Thymus (tissue), 14 donors: ENCODE measurements at places on chromosomes 7 and 10.

DNA sequence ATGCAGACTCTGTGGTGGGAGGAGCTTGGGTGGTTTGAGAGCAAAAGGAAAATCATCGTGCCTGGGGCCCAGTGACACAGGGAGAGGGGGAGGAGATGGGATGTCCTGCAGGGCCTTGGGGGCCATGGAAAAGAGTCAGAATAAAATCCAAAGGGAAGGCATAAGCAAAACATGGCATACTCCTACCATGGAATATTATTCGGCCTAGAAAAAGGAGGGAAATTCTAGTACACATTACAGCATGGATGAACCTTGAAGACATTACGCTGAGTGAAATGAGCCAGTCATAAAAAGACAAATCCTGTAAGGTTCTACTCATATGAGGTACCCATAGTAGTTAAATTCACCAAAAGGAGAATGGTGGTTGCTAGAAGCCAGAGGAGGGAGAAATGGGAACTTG, 38.7 kb downstream of the STRA8 start:
- DNase-seq = no peak

GRCh38 chr10:15255961-15256360, 87.5 kb upstream of the NMT2 start:
- DNase-seq = no peak

DNA sequence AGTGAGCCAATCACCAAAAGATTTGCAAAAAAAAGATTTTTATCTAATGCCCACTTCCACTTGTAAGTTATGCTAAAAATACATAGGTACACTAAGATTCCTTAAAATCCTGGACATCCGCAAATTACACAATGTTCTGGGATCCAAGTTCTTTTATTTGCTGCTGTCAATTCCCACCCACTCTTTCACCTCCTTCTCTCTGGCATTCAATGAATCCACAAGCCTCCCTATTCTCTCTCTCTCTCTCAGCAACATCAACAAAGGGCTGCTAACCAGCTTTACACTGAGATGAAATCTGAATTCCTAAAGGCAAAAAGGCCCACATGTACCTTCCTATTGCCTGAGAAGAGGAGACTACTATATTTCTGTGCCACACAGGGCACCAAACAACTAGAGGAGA, 99.9 kb downstream of the ARMH3 start:
- DNase-seq = no peak

DNA sequence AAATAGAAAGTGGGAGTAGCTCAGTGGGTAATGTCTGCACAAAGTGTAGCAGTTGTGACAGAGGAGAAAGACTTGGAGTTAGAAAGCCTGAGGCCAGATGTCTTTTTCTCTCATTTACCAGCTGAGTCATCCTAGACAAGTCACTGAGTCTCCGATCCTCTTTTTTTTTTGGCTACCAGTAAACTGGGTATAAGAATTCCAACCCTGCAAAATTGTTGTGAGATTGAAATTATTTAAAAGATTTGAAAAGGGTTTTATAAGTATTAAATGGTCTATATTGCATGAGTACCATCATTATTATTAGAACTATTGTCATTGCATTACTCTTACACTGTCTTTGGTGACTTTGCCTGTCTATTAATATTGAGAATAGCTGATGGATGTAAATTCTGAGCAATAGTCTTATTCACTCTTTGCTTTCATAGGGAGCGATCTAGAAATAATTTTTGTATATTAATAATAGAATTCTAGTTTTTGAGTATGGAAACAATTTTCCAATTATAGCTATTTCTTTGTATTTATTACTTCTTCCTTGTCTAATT, 74.0 kb downstream of the ARID5B start:
- DNase-seq = no peak

DNA sequence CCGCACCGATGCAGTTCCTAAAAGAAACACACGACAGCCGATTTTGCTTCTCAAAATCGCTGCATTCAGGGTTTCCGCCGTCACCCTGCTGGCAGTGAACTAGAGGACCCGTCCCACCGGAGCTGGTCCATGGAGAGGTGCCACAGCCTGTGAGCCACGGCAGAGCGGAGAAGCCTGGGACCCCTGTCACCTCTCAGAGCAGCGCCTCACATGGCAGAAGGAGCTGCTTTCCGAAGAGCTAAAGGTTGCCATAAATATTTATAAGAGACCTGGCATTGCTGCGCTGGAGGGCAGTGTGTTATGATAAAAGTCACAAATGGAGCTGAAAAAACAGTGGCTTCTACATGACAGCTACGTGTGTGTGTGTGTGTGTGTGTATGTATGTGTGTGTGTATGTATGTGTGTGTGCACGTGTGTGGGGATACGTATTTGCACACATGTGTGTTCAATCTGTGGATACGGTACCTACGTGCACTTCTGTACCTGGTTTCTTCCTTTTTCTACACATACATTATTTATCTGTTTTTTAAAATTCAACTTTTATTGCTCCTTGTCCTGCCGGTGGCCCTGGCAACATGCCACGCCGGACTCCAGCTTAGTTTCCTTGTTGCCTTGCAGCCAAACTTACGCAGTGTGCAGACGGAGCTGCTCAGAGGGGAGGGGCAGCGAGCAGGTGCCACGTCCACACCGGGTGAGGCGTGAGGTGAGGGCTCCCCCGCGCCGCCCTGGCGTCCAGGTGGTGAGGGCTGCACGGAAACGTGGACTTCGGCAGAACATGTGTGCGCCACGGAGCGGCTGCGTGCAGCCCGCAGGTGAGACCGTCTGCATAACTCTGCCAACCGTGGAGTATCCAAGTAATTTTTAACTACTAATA, 115.2 kb upstream of the PITRM1 start:
- DNase-seq = no peak

DNA sequence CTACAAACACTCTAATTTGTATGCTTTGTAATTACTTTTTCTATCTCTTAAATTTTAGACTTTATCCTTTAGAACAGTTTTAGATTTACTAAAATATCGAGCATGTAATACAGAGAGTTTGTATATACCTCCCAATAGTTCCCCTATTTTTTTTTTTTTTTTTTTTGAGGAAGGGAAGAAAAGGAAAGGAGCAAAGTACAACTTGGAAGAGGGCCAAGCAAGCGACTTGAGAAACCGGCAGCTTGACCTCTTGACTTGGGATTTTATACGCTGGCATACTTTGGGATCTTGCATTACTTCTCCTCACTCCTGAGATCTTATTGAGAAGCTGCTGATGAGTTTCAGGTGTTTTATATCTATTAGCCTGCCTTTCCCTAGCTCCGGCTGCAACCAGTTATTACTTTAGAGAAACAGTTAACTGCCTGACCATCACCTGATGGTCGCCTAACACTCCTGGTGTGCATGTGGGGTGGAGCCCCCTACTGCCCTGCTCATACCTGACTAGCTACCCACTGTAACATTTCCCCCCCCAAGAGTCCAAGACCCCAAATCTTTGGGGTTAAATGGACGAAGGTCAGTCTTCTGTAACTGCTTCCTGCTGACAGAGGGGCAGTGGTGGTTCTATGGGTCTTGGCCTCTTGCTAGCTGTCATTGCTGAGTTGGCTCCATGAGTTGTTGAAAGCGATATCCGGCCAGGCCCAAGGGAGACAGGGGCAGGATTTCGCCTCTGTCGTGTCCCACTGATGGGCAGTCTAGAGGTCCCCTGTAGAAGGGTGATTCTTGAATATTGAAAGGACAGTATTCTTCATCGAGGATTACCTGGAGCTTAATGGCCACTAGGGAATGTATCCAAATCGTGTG, 28.5 kb downstream of the MKLN1 start:
- DNase-seq = no peak

- no peak for DNase-seq
Observed at GRCh38 chr10:109831846-109832245, 91.5 kb downstream of the XPNPEP1 start.

GRCh38 chr7:66907731-66908130, 13.3 kb upstream of the TMEM248 start:
- no peak for DNase-seq

DNA sequence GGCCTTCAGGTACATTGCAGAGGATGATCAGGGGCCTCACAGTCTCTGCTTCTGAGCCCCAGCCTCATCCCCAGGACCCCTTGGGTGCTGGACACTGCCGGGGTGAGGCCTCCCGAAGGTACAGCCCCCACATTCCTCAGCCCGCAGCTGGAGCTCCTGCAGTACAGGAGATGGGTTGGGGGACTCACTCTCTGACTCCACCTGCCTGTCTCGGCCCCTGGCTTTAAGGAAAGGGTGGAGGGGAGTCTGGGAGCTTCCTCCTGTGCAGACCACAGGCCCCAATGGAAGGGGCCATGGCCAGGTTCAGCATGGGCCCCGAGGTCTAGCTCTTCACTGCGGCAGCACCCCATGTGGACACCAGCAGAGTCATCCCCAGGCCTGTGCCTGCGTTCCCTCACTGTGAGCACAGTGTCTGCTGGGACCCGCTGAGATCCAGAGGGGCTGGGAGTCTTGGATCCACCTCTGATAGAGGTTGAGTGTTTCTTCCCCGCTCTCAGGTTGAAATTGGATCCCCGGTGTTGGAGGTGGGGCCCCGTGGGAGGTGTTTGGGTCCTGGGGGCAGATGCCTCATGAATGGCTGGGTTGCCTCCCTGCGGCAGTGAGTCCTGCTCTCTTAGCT, 99.9 kb downstream of the PRKAG2 start:
- no peak for DNase-seq

- DNase-seq = no peak
Observed at GRCh38 chr7:147251751-147252325, 1135.2 kb downstream of the CNTNAP2 start.

DNA sequence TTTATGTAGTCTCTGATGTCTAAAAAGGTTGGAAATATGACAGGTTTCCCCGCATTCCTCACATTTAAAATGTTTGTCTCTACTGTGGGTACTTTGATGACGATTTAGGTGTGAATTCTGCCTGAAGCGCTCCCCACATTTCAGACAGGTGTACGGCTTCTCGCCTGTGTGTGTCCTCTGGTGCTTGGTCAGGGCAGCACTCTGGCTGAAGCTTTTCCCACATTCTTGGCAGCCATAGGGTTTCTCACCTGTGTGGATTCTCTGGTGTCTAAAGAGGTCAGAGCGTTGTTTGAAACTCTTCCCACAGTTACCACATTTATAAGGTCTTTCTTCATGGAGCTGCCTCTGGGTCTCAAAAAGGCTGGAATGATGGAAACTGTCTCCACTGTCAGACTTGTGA, 6.3 kb downstream of the ZNF394 start:
- no peak for DNase-seq

GRCh38 chr10:132962623-132963429, 20.5 kb upstream of the CFAP46 start:
- no peak for DNase-seq

DNA sequence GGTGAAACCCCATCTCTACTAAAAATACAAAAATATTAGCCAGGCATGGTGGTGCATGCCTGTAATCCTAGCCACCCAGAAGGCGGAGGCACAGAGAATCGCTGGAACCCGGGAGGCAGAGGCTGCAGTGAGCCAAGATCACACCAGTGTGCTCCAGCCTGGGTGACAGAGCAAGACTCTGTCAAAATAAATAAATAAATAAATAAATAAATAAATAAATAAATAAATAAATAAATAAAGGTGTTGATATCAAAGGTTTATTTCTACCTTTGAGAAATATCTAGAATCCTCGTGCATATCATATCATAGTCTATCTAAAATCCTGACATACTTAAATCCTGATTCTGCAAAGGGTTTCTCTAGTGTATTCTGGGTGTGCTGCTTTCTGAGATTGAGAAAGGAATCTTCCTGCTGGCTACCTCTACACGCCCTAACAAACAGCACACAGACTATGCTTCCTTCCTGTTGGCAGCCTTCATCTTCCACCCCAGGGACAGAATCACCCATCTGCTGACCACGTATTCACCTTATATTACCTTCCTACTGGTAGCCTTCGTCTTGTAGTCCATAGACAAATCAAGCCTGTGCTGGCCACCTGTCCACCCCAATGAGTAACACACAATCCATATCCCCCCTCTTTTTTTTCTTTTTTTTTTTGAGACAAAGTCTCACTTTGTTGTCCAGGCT, 8.7 kb downstream of the ABLIM1 start:
- DNase-seq = no peak

GRCh38 chr10:17430647-17431355, 23.6 kb downstream of the ST8SIA6 start:
- DNase-seq = peak; percentile 56

GRCh38 chr10:96395931-96396877, 37.4 kb upstream of the OPALIN start:
- DNase-seq = peak; percentile 57

- DNase-seq = no peak
Observed at GRCh38 chr7:75900617-75901315, 14.2 kb upstream of the POR start.

DNA sequence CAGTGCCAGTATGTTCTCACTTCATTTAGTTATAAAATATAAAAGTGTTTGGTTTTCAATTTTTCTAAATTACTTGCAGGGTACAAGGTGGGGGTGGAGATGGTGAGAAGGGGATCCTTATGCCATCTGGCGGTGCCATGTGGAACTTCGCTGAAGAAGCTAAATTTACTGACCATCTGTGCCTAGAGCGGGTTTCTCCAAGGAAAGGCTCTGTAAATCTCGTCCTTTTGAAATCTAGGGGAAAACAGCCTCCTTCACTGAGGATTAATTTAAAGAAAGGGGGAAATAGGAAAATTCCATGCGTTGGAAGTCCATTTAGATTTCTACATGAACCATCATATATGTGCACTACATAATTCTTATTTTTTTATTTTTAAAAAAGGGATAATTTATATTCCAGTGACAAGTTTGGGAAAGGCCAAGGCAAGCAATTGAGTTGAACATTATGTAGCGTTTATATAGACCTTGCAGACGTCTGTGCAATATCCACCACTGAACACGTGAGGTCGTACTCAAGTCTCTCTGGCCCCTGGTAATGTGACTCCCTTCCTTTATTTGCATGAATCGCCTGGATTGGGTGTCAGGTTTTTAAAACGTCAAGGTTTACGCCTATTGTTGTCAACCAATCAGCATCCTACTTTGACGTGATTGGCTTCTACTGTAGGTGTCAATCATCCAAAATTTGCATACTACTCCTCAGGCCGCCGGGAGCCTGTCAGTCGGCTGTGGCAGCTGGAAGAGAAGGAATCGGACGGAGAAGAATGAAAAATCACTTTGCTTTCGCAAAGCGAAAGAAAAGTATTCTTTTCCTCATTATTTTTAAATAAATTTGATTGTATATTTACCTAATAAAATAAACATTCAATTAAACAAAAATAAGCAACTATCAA, 297.1 kb upstream of the NFE2L3 start:
- no peak for DNase-seq

GRCh38 chr10:69951658-69952057, 101.0 kb upstream of the MACROH2A2 start:
- no peak for DNase-seq

- DNase-seq = no peak
Observed at GRCh38 chr7:112238852-112239610, 32.5 kb downstream of the ZNF277 start.

DNA sequence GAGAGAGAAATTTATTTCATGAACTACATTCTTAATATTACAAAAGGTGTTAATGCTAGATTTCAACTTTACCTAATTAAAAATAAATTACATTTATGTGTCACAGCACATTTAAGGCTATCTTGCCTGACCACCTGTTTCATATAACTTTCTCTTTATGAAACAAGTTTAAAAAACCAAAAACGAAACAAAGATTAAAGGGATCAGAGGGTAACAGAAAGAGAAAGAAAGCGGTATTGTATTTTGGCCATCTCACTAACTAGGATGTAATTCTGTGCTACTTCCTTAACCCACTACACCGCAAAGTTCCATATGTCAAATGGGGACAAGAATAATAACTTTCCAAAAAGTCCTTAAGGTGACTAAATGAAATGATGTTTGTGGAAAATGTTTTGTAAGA, 6.3 kb upstream of the RHOBTB1 start:
- no peak for DNase-seq
